C1 segment of cervical spinal cord (tissue), 14 donors: ENCODE measurements at places on chromosomes 5 and 9.

DNA sequence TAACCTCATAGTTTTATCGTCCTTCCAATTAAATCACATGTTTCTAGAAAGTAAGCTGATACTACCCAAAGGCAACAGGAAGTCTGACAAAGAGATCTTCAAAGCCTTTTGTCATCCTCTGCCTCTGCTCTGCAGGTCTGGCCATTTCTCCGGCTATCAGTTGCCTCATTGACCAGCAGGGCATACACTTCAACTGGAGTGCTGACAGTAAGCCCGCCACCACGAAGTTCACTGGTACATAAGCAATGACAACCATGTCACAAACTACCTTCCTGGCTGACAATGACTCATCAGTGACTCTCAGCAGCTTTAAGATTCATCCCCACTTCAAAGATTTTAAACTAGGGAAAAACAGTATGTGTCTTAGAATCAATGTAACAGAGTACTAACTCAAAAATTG lies 20.6 kb downstream of the SPTLC1 start:
- DNase-seq: no peak

DNA sequence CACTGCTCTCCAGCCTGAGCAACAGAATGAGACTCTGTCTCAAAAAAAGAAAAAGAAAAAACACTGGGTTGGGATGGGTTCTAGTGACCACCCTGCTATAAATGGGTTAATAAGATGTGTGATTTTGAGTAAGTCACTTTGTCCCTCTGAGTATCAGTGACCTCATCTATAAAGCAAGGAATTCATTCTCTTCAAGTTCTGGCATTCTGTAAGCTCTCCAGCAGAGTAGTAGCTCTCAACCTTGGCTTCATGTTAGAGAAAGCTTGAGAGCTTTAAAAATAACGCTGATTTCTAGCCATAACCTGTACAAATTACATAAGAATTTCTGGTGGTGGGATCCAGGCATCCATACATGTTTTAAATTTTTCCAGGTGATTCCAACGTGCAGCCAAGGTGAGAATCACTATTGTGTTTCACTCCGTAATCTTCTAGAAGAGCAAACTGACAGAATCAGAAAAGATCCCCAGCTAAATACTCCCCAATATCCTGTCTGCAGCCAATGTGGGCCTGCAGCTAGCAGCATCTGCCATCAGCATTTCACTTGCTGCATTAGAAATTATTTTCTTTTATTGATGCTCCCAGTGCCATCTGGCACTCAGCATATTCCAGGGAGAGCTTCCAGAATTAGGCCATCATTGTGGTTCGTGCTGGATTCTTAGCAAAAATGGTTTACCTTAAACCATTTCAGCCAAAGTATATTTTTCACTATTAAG lies 109.4 kb downstream of the FEM1C start:
- DNase-seq: no peak

GRCh38 chr9:136399176-136400037 lies 563 bp downstream of the SNAPC4 start:
- no peak for DNase-seq

DNA sequence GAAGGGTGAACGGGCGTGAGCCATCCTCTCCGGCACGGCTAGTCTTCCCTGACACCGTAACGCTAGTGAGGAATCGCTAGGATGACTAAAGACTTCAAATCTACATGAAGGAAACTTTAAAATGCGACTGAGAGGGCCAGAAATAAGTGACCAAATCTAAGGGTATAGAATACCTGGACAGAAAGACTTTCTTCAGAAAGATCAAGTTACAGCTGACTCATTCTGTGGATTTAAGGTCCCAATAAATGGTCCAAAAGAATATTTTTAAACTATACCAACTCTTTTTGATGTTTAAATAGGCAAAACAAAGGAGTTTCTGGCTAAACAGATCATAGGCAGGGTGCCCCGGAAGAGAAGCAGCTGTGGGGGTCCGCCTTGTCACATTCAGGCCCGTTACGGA lies 38.9 kb upstream of the CEP72 start:
- DNase-seq: no peak

GRCh38 chr5:98470747-98471146 lies 302.7 kb upstream of the RGMB start:
- DNase-seq: no peak

GRCh38 chr9:129506041-129506440 lies 114.9 kb downstream of the C9orf50 start:
- DNase-seq: no peak

DNA sequence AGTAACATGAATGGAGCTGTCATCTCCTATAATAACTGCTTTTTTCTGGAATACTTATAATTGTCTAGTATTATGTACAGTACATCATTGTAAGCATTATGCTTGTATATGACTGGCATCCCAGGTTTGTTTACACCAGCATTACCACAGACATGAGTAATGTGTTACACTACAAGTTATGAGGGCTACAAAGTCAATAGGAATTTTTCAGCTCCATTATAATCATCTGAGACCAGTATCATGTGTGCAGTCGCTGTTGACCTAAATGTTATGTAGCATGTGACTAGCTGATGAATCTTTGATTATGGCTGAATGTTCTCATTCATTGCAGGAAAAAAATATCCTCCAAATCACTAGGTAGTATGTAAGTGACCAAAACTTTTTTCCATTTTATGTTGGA lies 2.2 kb downstream of the ZCCHC9 start:
- no peak for DNase-seq

GRCh38 chr9:5112646-5113045 lies 72.8 kb downstream of the INSL6 start:
- no peak for DNase-seq

GRCh38 chr9:125896404-125896803 lies 149.2 kb downstream of the PBX3 start:
- DNase-seq: no peak

- no peak for DNase-seq
Measured at GRCh38 chr5:21709770-21710169, 1143.4 kb downstream of the CDH12 start.

DNA sequence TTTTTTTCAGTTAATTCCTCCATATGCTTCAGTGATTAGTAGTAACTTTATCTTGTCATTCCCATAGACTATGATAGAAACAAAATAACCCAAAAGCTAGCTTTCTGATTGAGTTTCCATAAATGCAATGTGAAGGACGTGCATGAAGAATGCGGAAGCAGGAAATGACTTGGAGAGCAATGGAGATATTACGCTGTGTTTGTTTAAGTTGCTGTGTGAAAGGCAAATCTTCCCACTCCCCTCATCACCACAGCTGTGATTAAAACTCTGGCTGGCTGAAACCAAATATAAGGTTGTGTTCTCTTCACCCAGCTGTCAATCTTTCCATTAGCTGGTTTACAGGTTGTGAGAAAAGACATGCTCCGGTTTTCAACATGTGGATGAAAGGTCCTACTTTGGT lies 83.9 kb downstream of the NR2F1-AS1 start:
- no peak for DNase-seq

GRCh38 chr9:98726735-98727134 lies 18.0 kb upstream of the GABBR2 start:
- no peak for DNase-seq

GRCh38 chr5:2877522-2877921 lies 126.0 kb upstream of the IRX2 start:
- DNase-seq: peak; percentile 3

DNA sequence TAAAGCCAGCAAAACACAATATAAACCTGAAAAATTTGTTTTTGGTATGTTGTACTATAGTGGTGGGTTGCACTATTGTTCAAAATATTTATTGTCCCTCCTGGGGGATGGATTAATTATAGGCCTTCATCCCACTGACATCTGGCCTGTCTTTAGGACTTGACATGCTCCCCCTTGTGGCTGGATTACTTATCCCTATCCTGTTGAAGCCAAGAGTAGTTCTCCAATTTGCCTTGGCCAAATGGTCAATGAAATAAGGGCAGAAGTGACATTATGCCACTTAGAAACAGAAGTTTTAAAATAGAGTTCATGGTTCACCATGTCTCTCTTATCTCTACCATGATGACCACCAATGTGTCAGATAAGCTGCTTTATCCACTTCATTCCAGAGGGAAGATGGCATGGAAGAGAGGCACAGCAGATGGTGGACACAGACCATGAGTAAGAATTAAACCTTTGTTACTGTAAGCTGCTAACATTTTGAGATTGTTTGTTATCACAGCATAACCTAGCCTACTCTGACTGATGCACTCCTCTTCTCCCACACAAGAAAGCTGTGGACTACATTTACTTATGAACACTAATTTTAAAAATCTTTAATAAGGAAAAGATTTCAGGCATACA lies 29.2 kb upstream of the ARHGEF28 start:
- DNase-seq: no peak

GRCh38 chr9:68838245-68838644 lies 133.2 kb downstream of the PIP5K1B start:
- DNase-seq: no peak

DNA sequence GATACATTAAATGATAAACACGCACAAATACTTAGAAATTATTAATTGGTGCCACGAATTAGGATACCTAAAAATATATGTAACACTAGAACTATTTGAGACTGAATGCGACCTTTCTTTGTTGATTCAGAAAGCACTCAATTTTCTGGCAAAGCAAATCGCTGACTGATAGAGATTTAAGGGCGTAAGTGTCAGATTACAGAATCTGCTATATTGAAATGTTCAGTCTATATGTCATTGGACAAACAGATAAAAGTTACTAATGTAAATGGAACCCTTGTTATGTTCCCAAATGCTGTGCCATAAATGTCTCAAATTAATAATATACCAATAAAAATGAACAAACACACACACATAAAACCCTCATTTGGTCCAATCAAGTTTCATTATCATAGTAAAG lies 137.9 kb downstream of the MPDZ start:
- DNase-seq: no peak

GRCh38 chr5:118468085-118468484 lies 520.3 kb downstream of the DTWD2 start:
- no peak for DNase-seq

- DNase-seq: no peak
Measured at GRCh38 chr5:62273687-62274086, 32.3 kb upstream of the KIF2A start.

- DNase-seq: no peak
Measured at GRCh38 chr9:98182069-98182820, 10.2 kb downstream of the CORO2A start.

GRCh38 chr5:143275512-143276363 lies 127.7 kb downstream of the NR3C1 start:
- no peak for DNase-seq
